ENCODE measurements at places on chromosomes 12 and 14.

DNA sequence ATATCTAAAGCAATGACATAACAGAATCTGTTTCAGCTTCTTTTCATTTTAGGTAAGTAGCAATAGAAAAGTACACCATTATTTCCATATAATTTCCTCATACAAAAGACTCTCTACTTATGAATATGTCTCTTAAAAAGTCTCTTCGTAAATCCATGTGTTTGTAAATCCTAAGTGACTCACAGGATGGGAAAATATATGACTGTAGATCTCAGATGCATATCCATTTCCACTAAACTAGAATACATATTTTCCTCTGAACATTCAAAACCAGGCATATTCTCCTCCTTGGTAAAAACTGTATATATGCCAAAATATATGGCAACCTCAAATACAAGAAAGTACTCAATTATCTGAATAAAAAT lies 93.6 kb downstream of the TXNDC16 start:
- DNase-seq, result no peak

- DNase-seq, result no peak
Measured at GRCh38 chr12:32332446-32332845, 66.9 kb upstream of the FGD4 start.

DNA sequence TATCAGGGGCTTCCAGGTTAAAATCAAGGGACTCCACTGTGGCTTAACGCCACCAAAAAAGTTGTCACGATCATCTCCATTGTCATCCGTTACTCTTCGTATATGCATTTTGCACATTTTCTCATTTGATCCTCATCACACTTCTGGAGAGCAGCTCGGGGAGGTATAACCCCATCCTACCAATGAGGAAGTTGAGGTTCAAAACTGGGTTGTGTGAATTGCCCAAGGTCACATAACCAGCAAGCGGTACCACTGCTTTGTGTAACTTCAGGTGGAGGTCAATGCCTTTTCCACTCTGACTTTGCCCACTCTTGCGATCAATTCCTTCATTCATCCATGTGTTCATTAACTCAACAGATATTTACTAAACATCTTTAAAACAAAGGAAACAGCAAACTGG lies 71.1 kb upstream of the CCND2 start:
- DNase-seq, result no peak

DNA sequence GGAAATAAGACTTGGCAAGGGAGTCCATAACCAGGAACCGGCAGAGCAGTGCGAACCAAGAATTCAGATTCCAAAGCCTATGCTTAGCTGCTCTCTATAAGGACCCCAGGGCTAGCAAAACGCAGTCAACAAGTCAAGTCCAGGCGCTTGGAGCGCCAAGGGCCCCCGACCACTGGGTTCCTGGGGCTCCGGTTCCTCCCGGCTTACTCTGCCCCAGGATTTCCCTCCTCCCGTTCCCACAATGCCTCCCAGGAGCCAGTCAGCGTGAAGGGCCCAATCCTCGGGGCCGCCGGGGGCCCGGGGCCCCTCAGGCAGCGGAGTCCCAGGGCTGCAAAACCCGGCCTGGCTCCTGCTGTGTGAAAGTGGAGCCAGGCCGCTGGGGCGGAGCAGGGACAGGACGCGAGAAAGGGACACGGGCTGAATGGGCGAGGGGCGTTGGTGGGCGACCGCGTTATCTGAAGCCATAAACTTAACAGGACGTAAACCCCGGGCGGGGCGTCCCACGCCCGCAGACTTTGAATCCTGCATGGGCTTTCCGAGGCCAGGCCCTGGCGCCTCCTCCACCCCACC lies 1.5 kb downstream of the KRT8 start:
- peak; percentile 32 for DNase-seq

GRCh38 chr12:46534327-46534840 lies 161.8 kb upstream of the SLC38A2 start:
- DNase-seq, result no peak

DNA sequence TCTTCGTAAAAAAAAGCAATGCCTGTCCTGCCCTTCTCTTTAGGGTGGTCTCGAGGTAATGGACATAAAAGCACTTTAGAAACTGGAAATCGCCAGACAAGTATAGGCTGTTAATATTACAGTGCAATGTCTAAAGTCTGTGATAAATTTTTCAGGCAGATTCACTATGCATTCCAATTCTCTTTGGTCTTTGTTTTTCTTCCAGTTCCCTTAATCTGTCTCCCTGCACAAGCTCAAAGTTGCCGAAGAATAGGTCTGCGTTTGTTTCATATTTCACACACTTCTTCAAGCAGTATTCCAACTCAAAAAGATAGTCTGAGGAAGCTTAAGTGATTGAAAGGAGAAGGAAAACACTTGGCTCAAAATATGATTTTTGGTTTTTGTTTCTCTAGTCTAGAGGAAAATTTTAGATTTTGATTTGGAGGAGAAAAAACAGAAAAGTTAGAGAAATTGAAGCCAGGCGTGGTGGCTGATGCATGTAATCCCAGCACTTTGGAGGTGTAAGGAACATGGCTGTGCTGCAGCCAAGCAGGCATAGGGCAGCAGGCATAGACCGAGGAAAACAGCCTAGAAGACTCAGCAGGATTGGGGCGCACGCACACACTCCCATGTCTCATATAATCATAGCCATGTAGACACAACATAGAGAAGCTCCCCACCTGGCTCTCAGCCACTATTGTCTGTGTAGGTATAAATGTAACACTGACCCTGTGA lies 96.2 kb upstream of the TMPO start:
- DNase-seq, result no peak

DNA sequence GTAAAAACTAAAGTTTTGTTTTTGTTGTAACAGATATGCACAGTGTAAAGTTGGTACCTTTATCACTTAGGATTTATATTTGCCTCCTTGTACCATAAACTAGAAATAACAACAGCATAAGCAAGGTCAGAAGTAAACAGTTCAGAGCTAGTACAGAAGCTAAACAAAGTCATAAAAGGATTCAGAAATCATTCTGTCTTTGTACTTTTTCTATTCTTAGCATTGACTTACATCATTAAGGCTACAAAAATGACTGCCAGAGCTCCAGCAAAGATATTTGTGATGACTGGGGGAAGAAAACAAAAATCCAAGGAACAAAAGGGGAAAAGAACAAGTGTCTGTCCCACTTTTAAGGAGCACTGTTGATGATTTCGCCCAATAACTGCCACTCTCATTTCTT lies 347.2 kb downstream of the CCDC91 start:
- DNase-seq, result peak; percentile 5

GRCh38 chr12:47071241-47071852 lies 8.1 kb upstream of the PCED1B start:
- DNase-seq, result no peak

DNA sequence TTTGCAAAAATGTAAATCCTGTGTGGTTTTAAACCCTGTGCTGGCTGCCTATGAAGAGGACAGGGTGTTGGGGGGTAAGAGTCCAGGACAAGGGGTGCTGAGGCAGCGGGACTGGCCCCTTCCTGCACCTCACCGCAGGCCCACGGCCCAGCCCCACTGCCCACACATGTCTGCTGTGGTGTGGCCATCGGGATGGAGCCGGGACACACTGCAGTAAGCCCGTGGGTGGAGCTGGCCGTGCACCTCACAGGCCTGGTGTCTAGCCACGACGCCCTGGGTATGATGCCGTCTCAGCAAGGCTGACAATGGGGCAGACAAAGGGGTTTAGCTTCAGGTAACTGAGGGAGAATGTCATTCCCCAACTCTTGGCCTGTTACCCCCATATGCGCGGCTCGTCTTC lies 19.6 kb downstream of the AMN start:
- DNase-seq, result no peak

GRCh38 chr12:1801303-1801975 lies 18.9 kb upstream of the LRTM2 start:
- no peak for DNase-seq

DNA sequence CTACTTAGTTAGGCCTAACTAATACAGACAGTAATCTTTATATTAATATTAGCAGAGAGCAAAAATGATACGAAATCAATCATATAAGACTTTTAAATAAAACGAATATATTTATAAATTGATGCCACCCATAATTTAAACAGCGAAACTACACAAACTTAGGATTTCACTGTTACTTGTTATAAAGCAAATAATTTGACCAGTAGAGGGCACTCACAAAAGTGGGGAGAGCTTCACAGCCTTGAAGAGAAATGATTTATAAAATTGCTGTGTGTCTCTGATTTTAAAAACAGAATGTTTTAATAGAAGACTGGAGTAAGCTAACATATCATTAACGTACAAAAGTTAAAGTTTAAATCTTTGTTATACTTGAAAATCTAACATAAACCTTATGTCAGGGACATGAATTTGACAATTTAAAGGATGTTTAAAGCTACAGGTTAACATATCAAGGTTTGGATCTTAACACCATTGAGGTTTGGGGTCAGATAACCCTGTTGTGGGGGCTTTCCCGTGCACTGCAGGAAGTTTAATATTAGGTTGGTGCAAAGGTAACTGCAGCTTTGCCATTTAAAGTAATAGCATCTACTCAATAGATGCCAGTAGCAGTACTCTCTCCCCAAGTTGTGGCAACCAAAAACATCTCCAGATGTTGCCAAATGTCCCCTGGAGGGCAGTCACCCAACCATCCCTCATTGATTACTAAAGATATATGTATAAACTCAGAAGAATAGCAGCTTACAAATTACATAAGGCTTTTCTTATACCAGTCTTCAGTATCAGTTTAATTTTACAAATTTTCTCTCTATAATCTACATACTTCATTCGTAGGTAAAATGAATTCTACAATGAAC lies 9.3 kb downstream of the KRAS start:
- DNase-seq, result peak; percentile 41

DNA sequence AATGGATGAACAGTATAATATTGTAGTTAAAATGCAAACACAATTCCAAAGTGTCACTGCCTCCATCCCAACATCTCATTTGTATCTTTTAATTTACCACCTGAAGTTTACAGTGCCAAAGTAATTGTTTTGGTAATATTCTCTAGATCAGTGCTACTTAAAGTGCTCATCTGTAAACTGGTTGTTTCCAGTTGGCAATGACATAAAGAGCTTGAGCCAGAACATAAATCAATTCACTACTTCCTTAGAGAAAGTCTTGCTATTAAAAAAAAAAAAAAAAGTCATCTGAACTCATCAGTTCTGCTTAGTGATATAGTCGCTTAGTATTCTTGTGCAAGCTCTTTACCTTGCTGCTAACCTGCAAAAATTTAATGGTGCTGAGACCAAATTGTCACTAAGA lies 16.4 kb downstream of the PLCZ1 start:
- no peak for DNase-seq

GRCh38 chr14:24332268-24332993 lies 2.4 kb downstream of the ADCY4 start:
- DNase-seq, result no peak

- DNase-seq, result no peak
Measured at GRCh38 chr14:77026166-77026929, 2.2 kb downstream of the IRF2BPL start.

GRCh38 chr14:35046751-35047536 lies 872 bp downstream of the FAM177A1 start:
- DNase-seq, result peak; percentile 8

DNA sequence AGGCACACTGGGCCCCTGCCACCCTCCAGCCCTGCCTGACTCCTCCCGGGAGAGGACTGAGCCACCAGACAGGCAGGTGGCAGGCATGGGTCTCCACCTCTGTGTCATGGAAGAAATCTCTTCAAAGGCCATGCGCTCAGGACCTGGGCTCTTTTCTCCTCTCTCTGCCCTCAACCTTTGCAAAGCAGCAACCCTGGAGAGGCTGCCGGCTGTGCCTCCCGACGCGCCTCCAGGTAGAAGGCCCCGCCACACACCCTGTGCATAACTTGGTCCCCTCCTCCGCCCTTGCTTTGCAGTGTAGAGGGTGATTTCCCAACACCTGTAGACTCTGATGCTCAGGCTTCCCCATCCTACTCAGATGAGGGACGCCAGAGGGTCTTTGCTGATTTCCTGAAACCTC lies 28.2 kb upstream of the TMEM179 start:
- DNase-seq, result no peak

DNA sequence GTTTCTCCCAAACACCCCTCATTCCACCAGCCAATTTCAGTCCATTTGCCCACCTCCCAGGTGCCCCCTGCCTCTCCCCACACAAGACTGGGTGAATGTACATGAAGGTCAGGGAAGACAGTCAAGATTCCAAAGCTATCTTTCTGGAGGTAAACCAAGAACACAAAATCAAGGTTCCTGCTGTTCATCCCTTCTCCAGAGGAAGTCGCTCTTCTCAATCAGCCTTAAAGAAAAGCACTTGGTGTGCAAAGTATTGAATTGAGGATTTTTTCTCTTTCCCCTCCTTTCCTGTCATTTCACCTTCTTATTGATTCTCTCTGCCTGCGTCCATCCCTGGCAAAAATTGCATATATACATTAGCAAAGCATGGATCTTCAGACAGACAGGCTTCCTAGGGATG lies 4.5 kb downstream of the GRIN2B start:
- DNase-seq, result no peak

DNA sequence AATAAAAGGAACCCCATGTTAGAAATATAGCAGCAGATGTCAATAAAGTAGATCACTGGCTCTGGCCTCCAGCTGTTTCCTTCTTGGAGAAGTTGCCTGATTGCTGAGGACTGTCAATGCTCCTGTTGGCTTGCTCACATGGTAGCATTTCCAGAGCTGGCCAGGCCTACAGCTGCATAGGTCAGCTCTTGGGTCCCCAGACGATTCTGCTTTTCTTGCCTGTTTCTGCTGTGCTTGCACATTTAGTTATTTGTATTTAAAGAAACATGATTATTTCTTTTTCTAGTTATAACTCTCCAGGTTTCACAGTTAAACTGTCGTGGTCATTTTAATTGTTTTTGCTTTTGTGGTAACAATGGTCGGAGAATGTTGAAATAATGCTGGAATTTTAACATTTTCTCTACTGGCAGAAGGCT lies 7.2 kb downstream of the NAV3 start:
- peak; percentile 28 for DNase-seq

GRCh38 chr14:36553656-36554260 lies 28.7 kb downstream of the NKX2-8 start:
- peak; percentile 28 for DNase-seq

- peak; percentile 69 for DNase-seq
Measured at GRCh38 chr14:96136371-96137005, 68.2 kb upstream of the BDKRB2 start.

- DNase-seq, result no peak
Measured at GRCh38 chr14:49193332-49194065, 392.7 kb downstream of the RPS29 start.

DNA sequence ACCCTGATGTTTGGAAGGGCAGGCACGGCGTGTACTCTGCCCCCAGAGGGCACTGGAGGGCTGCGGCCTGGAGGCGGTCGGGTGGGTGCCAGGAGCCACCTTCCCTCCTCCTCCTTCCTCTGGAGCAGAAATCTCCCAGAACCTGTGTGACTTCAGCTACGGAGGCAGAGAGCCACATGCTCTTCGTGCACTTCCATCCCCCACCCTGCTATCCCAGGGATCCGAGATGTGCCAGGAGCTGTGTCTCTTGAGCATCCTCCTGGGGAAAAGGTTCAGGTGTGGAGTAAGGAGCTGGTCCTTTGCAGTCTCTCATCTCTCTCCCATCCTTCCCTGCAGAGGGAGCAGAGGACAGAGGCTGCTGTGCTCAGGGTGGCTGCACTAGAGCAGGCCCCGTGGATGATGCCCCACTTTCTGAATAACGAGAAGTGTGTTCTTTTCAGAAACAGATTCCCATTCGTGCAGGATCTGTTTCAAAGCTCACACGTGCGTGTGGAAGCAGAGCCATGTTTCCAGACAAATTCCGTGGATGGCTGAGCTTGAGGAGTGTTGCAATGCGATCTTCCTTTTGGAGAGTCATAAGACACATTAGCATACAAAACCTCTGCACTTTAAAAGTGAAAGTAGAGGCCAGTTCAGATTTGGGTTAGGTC lies 162.9 kb downstream of the ADGRD1 start:
- peak; percentile 45 for DNase-seq
